ENCODE measurements at places on chromosomes 3 and 15.

DNA sequence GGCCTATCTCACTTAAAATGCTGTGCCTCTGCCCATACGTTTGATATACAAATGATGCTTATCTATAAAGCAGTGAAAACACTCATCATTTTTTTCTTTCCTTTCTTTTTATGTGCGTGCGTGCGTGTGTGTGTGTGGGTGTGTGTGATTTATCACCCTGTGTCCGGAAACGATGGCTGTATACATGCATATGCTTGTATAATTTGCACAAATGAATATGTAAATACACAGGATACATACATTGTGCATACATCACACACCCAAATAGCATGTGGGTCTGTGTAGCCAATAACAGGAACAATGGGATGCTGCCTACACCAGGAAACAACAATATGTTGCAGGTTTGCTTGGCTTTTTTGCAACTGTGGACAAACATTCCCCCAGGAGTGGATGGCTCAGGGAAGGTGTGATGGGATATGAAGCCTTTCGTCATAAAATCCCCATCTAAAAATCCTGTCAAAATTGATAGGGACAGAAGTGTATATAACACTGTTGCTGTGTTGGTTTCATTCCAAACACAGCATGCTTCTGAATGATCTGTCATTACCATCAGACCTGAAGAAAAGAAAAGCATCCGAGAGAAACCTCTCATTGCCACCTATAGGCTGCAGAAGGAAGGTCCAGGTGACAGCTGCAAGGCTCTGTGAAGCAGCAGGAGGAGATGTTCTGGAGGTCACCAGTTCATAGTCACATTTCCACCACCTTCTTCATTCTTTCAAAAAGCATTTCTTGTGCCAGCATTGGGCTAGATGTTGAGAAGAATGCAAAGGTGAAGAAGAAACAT is 503.9 kb upstream of the NR2F2 start:
- no peak for DNase-seq

DNA sequence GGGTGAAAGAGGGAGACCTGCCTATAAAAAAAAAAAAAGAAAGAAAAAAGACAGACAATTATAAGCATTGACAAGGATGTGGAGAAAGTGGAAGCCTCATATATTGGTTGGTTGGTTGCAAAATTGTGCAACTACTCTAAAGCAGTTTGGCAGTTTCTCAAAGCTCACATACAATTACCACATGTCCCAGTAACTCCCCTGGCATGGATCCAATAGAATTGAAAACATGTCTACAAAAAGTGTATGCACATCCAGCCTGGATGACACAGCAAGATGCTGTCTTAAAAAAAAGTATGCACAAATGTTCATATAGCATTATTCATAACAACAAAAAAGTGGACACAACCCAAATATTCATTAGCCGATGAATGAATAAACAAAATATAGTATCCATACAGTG is 19.5 kb downstream of the SETMAR start:
- no peak for DNase-seq

DNA sequence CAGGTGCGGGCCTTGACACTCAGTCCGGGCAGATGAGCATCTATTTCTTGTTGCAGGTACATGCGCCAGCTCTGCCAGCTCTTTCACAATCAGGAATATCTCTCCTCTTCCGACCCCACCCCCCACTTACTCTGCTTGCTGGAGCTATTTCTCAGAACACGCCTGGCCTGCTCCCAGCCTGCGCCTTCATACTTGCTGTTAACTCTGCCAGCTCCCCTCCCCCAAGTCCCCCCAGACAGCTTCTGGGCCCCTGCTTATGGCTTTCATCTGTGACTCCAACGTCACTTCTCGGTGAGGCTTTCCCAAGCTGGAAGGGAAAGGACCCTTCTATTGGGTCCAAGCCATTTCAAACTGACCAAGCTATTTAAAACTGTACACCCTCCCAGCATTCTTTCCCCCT is 15.2 kb downstream of the MAGEF1 start:
- DNase-seq = no peak

DNA sequence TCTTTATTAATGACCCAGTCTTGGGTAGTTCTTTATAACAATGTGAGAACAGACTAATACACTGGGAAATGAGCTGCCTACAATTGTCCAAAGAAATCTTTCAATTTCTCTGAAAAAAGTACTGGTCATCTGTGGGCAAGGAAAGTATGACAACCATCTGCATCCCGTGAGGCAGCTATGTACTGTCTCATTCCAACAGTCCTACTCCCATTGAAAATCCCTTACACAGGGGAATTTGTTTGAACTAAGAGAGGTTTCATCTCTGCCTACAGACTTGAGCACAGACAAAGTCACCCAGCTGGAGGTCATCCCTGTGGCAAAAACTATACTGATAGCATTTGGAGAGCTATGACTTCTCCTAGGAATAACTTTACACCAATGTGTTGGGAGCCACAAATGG is 27.1 kb downstream of the SHC4 start:
- no peak for DNase-seq

DNA sequence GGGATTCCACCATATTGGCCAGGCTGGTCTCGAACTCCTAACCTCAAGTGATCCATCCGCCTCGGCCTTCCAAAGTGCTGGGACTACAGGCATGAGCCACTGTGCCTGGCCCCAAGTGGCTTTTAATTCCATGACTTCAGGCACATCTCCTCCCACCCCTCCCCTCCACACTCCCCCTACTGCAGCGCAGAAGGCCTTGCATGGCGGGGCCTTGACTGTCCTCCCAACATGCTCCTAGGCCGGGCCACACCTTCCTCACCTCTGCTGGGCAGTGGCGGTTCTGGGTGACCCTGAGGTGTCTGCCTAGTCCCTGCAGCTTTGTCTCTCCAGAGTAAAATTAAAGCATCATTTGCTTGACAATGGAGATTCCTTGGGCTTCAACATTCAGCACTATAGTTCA is 6.9 kb downstream of the LYSMD4 start:
- no peak for DNase-seq

GRCh38 chr3:52477076-52477795 is 17.9 kb upstream of the STAB1 start:
- no peak for DNase-seq

- DNase-seq = no peak
Observed at GRCh38 chr3:103052236-103052830, 617.5 kb downstream of the ZPLD1 start.

Data from stimulated activated CD4-positive, alpha-beta T cell treated with anti-CD3 and anti-CD28 coated beads, Interleukin-12 subunit alpha, Interleukin-12 subunit beta, amount 100 ng/mL, for 48 hours (primary cell).